ENCODE measurements at places on chromosomes 3 and 15.

GRCh38 chr3:13546667-13547171, 2.2 kb upstream of the FBLN2 start:
- DNase-seq, result no peak

- DNase-seq, result no peak
Measured at GRCh38 chr3:28267984-28268849, 26.8 kb downstream of the CMC1 start.

DNA sequence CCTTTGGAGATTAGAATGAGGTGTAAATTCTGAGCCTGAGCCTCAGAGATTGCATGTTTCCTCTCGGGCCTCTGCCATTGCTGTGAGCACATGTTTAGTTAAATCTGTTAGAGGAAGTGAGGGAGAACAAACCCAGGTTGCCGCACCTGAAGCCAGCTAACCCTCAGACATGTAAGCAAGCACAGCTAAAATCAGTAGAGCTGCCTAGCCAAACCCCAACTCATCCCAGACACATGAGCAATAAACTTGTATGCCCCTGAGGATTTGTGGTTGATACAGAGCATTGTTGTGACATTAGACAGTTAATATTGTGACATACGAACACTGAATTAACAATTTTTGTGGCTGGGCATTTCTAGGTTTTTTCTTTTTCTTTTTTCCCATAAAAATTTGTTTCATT, 41.9 kb downstream of the NMD3 start:
- DNase-seq, result no peak

DNA sequence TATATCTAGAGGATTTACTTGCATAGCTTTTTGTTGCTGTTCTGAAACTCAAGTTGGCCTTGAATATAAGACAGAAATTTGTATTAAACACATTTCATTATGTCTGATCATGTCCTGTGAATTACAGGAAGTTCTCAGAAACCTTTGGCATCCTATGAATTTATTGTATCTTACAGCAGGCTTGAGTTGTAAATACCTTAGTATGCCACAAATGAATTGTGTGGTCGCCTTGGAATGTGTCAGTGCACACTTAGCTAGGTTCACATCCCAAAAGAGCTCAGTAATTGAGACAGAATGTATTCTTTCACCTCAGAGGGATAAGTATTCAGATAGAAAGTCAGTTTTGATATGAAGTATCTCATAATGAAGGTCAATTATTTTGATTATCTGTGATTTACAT, 83.4 kb downstream of the NEK11 start:
- DNase-seq, result no peak

DNA sequence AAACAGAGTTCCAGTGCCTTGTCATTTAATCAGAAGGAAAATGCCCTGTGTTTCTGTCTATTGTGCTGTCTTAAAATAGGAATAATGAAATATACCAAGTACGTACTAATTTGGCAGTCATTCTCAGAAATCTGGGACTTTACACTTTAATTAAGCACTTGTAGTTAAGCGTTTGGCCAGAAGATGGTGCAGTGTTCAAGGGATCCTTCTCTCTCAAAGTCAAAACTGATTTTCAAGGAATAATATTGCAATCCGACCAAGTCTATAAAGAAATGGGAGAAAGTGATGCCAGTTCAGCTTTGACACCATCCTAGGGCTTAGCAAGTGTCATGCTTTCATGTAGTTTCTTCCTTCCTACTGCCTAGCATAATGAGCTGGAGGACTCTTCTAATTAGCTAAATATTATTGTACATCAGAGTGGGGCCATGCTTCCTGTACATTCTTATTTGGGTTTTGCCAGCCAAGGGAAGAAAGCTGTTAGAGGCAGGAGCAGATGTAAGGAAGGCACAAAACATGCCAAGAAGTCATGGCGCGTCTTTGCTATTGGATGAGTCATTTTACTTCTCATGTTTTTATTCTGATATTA, 64.8 kb downstream of the SAMMSON start:
- DNase-seq, result peak; percentile 36

GRCh38 chr3:197209366-197210260, 88.8 kb downstream of the DLG1 start:
- DNase-seq, result no peak

- no peak for DNase-seq
Measured at GRCh38 chr15:93720607-93721006, 510.8 kb upstream of the MCTP2 start.

DNA sequence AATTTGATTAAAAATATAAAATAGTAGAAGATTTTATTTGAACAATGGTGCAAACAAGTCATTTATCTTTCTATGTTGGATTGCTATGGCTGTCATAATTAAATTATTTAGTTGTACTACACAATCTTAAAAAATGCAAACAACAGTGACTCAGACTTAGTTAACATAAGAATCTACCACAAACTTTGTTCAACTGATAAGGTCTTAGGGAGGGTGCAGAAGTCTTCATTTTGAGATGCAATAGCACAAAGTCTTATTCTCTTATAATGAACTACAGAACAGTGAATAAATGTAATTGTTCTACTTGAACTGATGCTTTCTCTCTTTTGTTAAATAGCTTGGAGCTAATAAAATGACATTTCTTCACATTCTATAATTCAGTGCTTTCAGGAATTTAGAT, 482.8 kb upstream of the NAALADL2 start:
- no peak for DNase-seq

- no peak for DNase-seq
Measured at GRCh38 chr3:86890741-86891396, 100.1 kb downstream of the VGLL3 start.

- no peak for DNase-seq
Measured at GRCh38 chr3:18575573-18575972, 150.4 kb upstream of the SATB1 start.

DNA sequence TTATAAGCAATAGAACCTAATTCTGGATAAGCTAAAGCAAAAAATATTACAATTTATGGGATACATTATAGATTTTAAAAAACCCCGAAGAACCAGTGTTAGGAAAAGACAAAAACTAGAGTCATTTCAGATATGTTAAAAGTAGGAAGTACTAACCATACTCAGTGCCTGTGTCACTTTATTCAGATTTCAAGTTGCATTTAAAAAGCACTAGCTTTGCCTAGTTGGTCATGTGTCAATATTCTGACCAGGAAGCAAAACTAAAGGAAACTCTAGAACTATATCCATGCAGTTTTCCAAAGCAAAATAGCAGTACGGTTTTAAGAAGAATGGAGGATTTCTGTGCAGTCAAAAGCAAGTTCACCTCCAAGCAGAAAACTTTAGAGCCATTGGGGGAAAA, 88.4 kb downstream of the RAP2B start:
- no peak for DNase-seq

- DNase-seq, result no peak
Measured at GRCh38 chr15:41102854-41103253, 13.2 kb downstream of the INO80 start.

DNA sequence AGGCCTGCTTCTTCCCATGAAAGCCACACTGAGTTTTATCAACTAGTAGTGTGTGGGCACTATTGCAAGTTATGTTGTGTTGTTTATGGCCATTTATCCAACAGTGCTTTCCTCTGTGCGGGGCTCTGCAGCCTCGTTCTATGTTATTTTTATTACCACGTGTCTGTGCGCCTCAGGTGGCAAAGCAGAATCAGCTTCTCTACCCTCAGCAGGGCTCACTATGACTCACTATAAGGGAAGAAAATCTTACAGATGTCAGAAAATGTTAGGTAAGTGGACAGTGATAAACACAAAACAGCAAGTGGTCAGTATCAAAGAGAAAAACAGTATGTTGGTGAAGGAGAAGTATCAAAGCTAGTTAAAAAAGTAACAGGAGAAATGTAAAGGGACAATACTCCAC, 61.4 kb downstream of the MOBP start:
- no peak for DNase-seq

- DNase-seq, result no peak
Measured at GRCh38 chr15:38196076-38196475, 56.6 kb upstream of the SPRED1 start.

GRCh38 chr3:157311633-157312375, 124.8 kb upstream of the PTX3 start:
- peak; percentile 58 for DNase-seq

DNA sequence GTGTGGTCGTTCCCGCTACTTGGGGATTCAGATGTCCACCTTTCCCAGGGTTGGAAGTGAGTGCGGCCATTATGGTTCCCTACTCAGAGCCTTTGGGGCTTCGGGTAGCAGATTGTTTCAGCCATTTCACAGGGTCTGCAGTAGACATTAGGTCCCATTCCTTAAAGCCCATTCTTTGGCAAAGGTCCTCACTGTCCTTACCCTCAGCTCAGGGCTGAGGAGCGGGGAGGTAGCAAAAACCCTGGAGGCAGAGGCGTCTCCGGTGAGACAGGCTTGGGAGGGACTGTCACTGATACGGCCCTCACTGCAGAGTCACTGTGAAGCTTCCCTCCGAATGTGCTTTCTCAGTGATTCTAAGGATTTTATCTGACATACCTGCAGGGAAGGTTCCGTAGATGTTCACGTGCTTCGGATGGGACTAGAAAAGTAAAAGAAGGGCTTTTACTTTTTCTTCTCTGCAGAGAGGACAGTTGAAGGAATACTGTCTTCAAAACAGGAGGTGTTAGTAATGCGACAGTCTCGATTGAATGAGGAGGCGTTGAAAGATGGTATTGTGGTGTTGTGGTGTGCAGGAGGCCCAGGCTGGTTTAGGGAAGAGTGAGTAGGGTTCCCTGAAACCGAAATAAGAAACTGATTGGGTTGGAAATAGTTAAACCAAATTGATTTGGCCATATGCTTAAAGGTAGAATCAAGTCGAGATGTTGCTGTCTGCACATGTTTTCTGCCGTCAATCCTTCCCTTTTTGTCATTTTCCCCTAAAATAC, 630 bp downstream of the ATP6V1A start:
- no peak for DNase-seq

GRCh38 chr3:179898024-179898423, 138.7 kb downstream of the PEX5L start:
- no peak for DNase-seq

DNA sequence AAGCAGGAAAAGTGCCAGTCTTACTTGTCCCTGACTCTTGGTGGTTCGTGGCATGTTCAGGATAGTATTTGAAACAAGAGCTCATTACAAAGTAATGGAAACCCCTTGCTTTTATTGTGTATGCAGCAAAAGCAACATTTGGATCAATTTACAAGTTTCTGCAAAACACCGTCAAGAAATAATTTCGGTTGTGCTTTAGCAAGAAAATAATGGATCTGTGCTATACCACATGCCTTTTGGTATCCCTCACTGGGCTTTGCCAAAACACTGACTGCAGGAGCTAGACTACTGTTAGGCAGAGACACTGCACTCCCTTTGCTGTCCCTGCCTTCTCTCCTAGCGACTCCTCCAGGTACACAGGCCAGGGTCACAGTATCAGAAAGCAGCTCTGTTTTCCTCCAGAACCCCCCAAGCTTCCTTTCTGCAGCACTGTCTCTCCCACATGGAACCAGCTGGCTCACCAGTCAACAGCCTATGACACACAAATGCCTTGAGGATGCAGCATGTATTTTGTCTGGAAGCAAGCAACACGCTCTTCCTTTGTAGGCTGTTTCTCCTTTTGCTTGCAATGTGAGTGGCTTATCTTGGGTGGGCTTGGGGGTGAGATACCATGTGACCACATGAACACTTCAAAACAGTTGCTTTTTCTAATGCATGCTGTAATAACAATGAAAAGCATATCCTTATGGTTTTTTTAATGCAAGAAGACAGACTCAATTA, 111.4 kb downstream of the PGPEP1L start:
- DNase-seq, result no peak

DNA sequence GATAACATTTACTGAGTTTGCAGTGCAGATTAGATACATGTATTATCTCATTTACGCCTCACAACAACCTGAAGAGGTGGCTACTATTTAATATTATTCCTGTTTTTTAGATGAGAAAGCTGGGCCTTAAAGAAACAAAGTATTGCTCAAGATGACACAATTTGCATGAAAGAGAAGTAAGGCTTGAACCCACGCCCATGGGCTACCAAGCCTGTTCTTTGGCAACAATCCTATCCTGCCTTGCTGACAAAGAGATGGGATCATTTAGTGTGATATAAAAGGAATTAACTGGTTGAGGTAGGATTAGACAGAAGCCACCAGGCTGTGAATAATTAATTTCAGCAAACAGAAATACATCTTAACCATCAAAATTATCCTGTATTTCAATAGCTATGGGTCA, 9.2 kb upstream of the LDHAL6B start:
- DNase-seq, result no peak

- no peak for DNase-seq
Measured at GRCh38 chr15:52186651-52187486, 4.3 kb downstream of the GNB5 start.

DNA sequence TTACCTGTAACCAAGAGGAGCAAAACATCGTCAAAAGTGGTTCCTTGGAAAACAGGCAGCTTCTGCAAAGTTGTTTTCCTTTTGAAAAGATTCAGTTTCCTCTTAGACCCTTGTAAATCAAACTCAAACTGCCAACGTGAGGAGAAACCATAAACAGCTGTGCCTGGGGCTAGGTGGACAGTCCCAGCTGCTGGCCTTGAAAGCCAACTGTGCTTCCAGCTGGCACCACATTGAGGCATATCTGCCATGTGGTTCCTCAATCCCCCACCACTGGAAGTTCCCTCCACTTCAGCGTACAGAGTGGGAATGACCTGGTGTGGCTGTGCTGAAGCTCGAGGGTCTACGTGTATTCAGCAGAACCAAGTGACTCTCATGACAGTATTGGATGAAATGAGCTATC, 40.9 kb downstream of the HRH1 start:
- peak; percentile 61 for DNase-seq

GRCh38 chr3:183369627-183370026, 58.8 kb downstream of the MCF2L2 start:
- DNase-seq, result no peak

DNA sequence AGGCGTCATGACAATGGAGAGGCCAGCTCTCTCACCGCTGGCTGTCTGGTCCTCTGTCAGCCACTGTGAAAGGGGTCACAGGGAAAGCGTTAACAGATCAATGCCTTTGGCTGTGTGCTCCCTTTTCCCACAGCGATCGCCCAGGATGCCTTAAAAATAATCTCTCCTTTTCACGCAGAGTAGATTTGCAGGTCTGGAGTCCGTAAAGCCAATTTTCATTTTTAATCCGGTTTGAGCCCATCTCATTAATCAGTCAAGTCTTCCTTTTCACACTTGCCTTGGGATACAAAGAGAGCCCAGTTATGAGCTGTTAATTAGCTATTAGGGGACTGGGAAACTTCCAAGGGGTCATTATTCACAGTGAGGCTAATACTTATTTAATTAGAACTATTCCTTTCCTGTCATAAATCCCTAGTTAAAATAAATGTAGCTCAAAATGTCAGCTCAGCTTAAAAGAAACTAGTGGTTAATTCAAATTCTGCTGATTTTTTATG, 104.3 kb upstream of the RASGRP1 start:
- DNase-seq, result no peak

GRCh38 chr3:12334786-12335185, 45.9 kb downstream of the PPARG start:
- no peak for DNase-seq

DNA sequence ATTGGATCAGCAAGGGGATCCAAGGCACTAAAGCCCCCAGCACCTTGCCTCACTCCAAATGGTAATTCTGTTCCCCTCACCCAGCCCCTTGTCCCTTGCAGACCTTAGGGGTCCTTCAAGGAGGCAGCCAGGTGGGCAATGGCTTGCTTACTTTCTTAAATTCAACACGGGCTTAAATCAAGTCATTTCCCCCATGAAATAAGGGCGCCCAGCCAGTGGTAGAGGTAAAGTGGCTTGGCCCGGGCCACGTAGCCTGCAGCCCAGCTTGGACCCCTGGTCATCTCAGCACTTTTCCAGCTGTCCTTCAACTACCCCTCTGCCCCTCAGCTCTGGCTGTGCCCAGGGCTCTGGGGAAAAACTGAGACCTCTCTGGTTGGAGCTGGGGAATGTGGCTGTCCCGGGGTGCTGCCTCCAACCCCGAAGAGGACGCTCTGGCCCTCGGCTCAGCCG, 1.2 kb downstream of the PSTPIP1 start:
- DNase-seq, result no peak

All from hindlimb muscle (tissue), 1 donor.